KG1 (cell line): ENCODE measurements at places on chromosomes 5 and 9.

DNA sequence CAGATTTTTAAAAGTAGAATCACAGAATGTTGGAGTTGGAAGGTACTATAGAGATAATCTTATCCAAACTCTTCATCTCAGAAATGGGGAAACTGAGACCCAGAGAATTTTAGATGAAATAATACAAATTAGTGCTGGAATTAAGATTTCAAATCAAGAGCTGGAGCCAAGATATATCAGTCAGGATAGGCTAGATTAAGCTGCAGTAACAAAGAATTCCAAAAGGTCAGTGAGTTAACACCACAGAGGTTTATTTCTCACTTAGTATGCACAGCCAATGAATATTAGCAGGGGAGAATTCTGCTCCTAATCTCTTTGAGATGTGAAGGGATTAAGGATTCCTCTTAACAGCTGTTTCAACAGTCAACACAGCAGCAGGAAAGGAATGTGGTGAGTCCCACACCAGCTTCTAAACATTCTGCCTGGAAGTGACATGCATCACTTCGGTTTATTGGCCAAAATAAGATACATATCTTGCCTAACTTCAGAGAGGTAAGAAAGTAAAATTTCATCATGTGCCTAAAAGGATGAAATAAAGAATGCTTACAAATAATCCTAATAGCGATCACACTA lies 136.8 kb downstream of the FRMD3 start:
- DNase-seq = no peak

- no peak for DNase-seq
Observed at GRCh38 chr9:135478191-135478590, 1.4 kb upstream of the PPP1R26 start.

GRCh38 chr5:72722792-72723452 lies 93.5 kb upstream of the TNPO1 start:
- no peak for DNase-seq

DNA sequence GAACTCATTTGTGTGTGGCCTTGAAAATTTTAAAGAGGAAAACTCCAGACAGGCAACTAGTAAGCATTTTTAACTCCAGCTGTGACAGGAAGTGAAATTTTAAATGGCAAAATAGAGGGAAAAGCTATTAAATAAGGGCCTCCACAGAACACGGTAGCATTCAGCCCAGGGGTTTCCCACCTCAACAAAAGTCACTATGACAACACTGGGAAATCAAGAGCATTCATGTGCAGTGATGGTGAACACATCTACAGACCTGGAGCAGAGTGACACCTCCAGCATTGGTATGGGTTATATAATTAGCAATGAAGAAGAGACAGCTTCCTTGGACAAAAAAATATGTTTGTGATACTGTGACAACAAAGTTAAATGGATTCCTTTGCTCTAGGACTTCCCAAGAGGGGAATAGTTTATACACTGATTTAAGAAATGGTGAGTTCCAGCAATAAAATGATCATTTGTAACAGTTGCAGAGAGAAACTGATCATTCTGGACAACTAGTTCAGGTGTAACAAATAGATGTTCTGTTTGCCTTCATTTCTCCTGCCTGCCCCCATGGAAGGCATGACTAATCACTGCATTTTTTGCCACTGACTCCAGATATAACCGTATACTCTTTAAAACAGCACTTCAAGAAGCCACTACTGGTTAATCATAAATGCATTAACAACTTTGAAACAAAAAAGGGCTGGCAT lies 93.3 kb upstream of the SLC44A1 start:
- DNase-seq = no peak

GRCh38 chr9:82490019-82490499 lies 501.5 kb downstream of the SPATA31D1 start:
- no peak for DNase-seq

DNA sequence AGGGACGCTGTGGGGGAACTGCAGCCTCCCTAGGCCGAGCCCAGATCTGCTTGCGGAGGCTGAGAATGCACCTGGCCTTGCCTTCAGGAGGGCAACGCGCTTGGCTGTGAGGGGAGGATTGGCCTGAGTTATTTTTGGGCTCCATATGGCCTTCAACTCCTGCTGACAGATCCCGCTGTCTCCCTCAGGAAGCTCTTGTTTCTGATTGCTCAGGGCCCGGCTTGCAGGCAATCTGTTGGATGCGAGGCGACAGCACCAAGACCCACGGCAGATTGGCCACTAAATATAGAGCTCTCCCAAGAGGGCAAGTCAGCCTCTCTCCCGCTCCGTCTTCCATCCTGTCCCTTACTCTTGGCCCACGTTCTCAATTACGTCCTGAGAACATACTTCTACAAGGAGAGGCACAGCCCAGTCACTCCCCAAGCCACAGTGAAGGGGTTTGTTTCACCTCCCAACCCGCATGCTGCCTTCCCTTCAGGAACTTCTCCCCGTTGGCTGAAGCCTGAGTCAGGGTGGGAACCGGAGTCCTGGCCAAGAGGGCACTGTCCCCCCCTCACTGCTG lies 53.6 kb downstream of the RASGEF1C start:
- DNase-seq = no peak

DNA sequence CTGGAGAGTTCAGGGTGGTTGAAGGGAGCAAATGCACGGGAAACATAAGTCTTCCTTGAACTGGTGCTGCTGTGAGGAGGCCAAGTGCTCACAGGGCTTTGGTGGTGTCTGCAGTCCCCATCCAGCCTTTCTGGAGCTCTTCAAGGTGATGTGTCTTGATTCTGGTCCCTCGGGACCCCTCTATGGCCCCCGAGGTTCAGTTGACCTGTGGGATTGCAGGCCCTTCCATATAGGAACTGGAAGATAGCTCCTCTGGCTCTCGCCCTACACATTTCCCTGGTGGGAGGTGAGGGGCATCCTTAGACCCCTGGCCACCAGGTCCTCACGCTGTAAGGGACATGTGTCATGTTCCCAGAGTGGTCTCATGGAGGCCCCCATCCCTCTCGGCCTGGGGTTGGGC lies 191.8 kb downstream of the GADD45G start:
- DNase-seq = no peak

DNA sequence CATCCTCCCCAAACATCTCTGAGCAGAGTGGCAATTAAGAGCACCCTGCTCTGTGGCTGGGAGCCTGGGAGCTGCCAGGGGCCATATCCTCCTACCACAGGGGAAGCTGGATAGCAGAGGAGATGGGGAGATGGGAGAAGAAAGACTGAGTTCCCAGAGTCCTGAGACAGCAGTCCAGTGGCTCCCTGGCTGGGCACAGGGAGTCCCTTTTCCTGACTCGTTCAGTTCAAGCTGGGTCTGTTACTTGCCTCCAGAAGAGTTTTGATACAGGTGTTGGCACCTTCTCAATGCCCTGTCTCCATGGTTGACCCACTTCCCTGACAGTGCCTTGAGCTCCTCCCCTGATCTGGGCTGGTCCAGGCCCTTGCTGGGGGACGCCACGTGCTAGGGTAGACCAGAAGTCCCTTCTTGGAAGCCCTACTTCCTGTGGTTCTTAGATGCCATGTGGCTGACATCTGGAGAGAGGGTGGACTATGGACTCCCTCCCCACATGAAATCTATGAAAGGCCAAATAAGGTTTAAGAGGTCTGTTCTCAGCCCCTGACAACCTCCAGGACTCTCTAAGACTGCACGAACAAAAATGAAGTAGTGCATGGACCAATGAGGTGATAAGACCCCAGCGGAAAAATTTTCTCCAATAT lies 166.2 kb downstream of the AUH start:
- no peak for DNase-seq

DNA sequence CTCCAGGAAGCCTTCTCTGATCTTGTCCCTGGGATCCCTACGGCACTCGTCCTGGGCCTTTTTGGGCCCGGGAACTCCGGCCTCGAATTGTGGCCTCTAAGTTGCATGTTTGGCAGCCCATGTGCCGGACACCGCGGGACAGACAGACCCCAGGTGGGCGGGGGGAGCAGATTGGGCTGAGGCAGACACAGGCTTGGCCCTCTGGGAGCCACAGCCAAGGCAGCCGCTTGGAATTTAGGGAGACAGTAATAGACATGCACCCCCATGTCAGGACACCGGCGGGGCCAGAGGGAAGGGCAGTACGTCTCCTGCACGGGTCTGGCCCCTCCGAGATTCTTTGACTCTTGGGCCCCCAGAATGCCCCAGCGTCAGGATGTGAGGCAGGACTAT lies 36.2 kb downstream of the ADAMTSL2 start:
- DNase-seq = no peak

DNA sequence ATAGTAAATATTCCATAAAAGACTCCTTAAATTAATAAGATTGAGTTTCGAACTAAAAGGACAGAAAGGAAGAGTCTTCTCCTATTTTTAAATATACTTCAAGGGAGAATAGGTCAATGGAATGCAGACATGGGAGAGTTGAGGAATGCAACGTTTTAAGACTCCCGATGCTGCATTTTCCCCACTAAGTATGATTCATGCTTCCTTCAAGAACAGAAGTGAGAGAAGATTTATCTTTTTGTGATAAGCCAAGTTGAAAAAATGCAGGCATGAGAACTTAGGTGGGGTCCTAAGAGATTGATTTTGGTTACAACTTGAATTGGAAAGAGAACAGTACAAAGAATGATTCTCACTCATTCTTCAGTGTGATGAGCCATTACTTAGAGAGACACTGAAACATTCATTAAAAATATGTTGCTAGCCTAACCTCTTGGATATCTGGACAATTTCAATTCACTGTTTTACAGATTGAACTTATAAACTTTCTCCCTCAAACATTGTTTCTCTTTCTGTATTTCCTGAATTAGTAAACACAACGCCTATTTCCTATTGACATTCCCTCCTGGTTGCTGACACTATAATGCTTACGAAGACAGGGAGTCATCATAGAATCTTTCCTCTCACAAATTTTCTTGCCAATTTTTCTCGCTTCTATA lies 1666.1 kb upstream of the WWC1 start:
- DNase-seq = no peak

GRCh38 chr5:14968796-14969195 lies 97.2 kb upstream of the ANKH start:
- DNase-seq = no peak

- DNase-seq = peak; percentile 65
Observed at GRCh38 chr5:64767959-64768357, 533 bp downstream of the SREK1IP1 start.

- DNase-seq = no peak
Observed at GRCh38 chr5:169181814-169182213, 119.1 kb downstream of the SLIT3 start.

DNA sequence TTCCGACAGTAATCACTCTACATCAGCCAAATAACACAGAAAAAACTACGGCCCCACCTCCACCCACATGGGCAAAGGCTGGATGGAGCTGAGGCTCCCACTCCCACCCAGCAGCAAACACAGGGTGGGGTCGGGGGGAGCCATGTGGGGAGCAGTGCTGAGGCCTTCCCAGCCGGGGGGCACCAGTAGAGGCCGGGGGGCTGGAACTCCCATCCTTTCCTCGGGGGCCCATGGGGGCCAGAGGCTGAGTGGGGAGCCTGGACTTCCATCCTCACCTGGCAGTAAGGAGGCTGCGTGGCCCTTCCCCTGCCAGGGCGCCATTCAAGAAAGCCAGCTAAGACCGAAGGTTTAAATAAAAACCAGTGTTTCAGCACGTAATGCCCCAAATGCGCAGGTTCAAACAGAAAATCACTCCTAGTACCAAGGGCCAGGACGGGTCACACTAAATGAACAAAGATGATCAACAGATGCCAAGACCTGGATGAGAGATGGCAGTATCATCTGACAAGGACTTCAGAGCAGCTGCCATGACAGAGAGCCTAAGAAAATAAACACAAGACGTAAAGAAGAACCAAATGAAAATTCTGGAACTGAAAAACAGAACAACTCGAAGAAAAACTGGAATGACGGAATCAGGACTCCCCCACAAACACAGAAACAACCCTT lies 9.4 kb downstream of the CCDC127 start:
- no peak for DNase-seq

GRCh38 chr9:27192291-27192960 lies 83.4 kb downstream of the TEK start:
- DNase-seq = no peak

GRCh38 chr5:116421080-116421629 lies 153.5 kb downstream of the SEMA6A start:
- DNase-seq = no peak

- no peak for DNase-seq
Observed at GRCh38 chr9:91843093-91843492, 106.9 kb downstream of the ROR2 start.

GRCh38 chr5:66906021-66906420 lies 290.6 kb downstream of the CD180 start:
- no peak for DNase-seq

DNA sequence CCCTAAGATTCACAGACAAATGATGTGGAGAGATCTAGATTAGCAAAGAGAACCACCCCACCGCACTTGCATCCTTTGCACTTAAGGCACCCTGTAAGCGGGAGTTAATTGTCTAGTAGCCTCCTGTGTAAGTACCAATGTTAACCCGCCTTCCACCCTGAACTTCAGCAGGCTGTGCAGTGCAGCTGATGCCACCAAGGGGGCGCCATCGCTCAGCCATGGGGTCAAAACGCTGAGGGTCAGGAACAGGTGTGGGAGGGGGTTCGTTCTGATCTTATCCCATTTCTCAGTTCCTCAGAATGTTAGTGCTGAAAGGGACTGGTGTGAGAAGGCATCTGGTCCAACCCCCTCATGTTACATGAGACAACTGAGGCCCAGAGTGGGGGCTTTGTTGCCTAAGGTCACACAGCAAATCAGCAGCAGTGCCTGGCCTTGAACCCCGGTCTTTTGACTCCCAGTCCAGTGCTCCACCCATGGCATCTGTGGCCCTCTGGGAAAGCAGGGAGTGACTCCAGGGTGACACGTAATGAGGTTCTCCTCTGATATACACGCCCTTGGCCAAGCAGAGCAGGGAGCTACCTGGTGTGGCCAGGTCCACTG lies 57.3 kb downstream of the CYFIP2 start:
- DNase-seq = no peak

- no peak for DNase-seq
Observed at GRCh38 chr5:149323210-149323609, 22.1 kb upstream of the GRPEL2 start.

GRCh38 chr5:124658867-124659557 lies 87.4 kb downstream of the ZNF608 start:
- no peak for DNase-seq

DNA sequence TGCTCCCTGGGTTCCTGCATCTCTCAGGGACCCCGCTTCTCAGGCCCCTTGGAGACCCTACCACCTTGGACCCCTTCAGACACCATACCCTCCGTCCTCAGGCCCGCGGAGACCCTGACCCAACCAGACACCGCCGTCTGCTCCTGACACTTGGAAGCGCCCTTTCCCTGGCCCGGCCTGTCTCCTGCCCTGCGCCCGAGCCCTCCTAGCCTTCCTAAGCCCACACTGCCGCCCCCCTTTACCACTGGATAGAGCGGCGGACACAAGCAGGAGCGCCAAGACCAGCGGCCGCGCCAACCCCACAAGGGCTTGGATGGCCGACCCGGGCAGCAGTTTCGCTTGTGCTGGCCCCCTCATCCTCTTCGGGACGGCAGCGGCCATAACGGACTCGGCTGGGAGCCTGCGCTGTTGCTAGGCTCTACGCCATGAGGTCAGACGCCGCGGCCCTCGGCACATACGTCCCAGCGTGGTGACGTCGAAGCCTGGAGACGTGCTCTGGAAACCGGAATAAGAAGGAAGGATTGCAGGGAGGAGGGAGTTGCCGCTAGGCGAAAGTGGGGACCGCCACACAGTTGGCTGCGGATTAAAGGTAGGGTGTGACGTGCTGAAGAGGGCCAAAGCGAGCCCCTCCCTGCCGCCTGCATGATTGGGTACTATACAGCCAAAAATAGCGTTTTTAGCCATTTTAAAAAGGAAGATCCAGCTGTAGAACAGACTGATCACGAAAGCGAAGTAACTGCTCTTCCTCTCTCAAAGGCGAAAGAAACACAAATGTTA lies at the start of gene C5orf15:
Gene C5orf15, minus strand, starts transcription at position 422 of the 777 bp plus-strand sequence. Its CDS starts 41 bp downstream, at position 381.
- peak; percentile 33 for DNase-seq
